BE2C (cell line): ENCODE measurements at places on chromosomes 6 and 20.
A peak's percentile ranks its signal among the peaks of the same experiment; 100 is the strongest.

DNA sequence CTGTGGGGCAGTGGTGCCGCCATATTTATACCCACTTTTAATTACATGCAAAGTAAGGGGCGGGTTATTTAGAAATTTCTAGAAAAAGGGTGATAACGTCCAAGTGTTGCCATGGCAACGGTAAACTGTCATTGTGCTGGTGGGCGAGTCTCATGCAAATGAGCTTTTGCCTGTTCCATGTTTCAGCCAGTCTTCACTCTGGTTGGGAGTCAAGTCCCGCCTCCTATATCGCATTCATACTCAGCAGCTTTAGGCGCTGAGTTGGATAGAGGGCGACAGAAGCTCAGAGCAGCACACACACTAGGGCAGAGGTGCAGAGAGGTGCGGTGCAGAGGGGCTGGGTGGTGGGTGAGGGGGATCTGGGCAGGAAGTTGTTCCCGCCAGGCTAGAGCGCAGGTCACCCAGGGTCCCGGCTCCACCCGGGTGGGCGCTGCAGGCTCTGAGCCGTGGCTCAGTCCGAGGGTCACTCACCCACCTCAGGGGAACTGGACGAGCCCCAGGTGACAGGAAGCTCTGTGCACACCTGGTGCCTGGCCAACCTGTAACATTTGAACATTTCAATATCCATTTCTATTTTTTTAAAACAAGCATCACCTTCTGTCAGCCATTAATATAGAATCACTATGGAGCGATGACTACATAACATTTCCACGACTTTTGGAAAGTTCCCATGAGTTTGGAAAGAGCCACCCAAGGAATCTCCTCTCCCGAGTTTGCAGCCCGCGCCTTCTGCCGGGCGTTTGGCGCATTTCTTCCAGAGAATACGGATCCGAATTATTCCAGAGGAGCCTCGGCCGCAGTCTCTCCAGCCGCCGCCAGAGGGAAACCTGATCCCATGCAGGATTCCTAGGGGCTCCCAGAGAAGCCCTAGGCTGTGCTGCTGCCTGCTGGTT lies 89.1 kb upstream of the PHACTR3 start:
- DNase-seq, result peak; percentile 90

- DNase-seq, result no peak
Measured at GRCh38 chr6:34305982-34306708, 57.3 kb upstream of the SMIM29 start.

DNA sequence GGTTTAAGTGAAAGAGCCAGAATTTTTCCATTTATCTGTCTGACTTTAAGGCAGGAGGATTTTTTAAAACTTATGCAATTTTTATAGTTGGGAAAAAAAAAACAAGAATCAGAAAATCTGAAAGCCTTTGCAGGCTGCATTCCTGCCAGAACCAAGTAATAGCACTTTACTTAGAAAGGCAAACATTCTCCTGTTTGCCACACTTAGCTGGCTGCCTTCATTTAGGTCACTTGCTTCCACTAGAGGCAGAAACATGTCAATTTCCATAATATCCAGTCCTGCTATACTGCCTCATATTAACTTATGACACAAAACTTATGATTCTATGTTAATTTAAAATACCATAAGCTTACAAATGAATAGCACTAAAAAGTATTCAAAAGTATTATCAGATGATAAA lies 425.8 kb downstream of the FRK start:
- DNase-seq, result no peak

GRCh38 chr6:143652841-143653331 lies 24.9 kb upstream of the PHACTR2 start:
- DNase-seq, result no peak

GRCh38 chr6:34149831-34150400 lies 4.0 kb upstream of the GRM4 start:
- DNase-seq, result no peak

DNA sequence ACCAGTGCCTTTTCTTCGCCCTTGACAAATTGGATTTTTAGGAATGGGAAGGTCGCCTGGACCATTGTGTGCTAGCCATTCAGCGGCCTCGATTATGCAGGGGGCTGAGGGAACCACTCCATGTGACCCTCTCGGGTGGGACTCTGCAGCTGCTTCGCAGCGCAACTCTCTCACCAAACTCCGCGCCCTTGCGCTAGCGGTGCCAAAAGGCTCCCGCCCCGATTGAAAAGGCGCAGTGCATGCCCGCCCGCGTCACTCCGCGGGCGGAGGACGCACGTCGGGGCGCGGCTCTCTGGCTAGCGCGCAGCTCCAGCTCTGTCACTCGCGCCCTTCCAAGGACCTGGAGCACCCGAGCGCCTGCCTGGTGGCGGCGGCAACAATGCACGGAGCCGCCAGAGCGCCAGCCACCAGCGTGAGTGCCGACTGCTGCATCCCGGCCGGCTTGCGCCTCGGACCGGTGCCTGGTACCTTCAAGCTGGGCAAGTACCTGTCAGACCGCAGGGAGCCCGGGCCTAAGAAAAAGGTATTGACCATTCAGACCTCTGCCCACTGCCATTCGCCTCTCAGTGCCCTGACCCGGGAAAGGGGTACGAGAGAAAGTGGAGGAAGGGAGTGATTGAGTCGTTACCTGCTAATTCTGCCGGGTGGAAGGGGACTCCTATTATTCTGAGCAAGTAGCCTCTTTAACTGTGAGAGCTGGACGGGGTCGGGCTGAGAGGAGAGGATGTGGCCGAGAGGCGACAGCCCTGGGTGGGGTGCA lies at the start of gene PRDM13:
PRDM13 (plus strand) TSS at position 178 of the 760 bp plus-strand sequence; CDS start at position 380, 202 bp downstream.
- DNase-seq, result no peak

- DNase-seq, result peak; percentile 69
Measured at GRCh38 chr6:85641897-85642773, 551 bp downstream of the SYNCRIP start.

DNA sequence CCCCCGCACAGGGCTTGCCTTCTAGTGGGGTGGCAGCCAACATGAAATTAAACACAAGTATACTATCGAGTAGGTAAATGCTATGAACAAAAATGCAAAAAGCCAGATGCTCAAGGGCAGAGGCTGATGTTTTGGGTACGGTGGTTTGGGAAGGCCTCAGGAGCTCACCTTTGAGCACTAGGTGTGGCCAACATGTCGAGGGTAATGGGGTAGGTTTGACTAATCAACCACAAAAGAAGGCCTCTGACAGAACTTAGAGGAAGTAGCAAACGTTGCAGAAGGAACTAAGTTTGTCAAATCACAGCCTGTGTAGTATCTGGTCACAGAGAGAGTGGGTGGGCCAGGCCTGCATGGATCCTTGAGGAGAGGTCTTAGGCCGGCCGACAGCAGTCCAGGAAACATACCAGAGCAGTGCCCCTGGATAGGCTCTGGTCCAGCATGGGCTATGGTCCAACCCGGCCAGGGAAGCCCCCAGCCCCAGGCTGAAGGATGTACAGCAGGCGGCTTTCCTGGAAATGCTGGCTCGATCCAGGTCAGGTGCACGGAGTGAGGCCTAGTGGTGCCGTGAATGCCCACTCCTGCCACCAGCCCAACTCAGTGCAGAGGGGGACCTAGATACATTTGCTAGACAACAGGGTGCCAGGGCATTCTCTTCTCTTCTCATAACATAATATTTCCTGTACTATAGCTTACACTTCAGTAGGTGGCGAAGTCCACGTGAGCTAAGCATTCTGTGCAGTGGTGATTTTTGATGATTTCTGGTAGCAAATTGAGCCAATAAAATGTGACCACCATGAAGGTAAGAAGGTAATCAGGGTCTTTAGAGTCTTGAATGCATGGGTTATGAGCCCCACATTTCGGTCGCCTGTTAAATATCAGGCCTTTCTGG lies 56.3 kb upstream of the CD93 start:
- DNase-seq, result no peak

DNA sequence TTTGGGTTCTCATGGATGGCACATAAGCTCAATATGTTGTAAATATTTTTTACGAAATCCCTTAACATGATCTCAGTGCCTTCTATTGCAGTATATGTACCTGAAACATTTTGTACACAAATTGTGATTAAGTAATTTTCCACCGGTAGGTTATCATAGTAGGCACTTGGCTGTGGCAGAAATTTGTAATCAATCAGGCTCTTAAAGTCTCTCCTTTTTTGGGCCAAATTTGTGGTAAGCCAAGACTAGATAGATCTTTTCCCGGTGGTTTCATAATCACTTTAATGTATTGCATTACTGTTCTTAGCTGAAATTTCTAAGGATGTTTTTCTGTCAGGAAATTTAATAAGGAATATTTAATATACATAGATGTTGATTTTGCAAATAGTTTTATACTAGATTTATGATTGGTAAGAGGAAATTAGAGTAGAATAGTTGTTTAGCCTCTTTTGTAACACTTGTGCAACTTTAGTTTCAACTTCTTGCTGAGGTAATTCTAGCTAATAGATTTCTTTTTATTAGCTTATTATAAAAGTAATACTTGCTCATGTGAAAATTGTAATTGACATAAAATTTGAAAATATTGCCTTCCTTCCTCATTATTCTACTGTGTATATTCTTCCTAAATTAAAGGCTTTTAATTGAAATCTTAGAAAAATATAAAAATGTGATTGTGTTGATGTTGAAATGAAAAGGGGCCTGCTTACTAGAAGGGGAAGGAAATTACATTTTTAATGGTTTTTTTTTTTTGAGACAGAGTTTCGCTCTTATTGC lies 3.2 kb downstream of the PCMT1 start:
- DNase-seq, result no peak

GRCh38 chr6:82775361-82775760 lies 290.3 kb downstream of the UBE3D start:
- no peak for DNase-seq

DNA sequence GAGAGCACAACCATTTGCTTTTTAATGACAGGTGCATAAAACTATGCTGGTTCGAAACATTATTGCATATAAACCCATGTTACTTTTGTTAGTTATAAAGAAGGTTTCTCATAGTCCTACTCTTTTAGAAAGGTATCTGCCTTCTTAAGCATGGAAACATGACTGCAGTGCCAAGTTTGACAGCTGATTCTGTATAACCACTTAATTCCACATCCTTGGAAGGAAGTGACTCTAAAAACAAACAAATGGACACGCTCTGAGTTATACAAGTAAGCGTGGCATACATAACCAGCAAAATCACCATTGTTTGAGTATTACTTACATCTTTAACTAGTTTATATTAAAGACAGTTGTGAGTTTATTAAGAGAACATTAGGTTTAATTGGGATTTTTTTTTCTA lies 125.0 kb upstream of the HDGFL1 start:
- no peak for DNase-seq

- DNase-seq, result no peak
Measured at GRCh38 chr6:131059486-131059885, 3.6 kb downstream of the EPB41L2 start.

DNA sequence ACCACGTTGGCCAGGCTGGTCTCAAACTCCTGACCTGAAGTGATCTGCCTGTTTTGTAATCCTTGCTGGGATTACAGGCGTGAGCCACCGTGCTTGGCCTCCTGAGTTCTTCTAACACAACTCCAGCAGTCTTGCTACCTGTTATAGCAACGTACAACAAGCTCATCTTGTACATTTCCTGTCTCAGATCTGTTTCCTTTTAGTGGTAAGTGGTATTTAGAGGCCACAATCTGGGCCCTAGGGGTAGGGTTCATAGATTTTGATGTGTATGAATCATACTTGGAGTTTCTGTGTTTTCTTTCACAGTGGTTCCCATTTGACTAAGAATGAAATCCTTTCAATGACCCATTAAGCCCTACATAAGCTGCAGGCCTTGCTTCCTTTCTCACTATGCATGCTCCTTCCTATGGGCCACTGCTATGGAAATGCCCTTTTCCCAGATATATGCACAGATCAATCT lies 27.1 kb upstream of the SYNCRIP start:
- DNase-seq, result no peak

- peak; percentile 68 for DNase-seq
Measured at GRCh38 chr6:21382821-21383449, 210.6 kb upstream of the SOX4 start.

DNA sequence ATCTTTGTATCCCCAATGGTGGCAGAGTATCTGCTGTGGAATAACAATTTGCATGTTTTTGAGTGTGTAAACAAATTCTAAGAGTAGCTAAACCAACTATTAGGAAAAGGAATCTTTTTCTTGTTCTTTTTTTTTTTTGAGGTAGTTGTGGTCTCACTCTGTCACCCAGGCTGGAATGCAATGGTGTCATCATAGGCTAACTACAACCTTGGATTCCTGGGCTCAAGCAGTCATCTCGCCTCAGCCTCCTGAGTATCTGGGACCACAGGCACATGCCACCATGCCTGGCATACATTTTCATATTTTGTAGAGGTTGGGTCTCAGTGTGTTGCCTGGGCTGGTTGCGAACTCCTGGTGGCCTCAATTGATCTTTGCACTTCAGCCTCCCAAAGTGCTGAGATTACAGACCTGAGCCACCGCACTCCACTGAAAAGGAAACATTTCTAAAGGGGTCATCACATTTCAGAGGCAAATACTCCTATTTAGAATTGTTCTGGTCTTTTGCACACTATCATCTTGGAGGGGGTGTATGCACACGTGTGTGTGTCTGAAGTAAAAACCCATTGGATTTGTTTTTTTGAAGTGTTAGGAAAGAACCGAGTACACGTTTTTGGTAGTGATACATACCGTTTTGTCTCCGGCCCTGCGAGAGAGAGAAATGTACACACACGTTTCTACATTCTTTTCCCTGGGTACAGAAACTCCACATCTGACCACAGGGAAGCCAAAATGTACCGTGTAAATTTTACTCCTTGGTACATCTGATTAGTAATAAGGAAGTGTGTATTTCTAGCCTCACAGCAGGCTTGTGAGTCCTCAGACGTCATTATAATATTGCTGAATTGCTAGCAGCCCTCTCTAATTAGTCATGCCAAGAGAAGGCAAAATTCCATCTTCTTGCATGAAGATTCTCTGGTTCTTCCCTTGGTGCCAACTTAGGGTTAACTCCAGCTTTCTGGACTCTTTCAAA lies 183.6 kb downstream of the JARID2 start:
- no peak for DNase-seq

GRCh38 chr6:38493931-38494547 lies 145.7 kb downstream of the BTBD9 start:
- DNase-seq, result peak; percentile 74

- DNase-seq, result peak; percentile 82
Measured at GRCh38 chr6:31493875-31494694, 3.9 kb upstream of the MICB start.

DNA sequence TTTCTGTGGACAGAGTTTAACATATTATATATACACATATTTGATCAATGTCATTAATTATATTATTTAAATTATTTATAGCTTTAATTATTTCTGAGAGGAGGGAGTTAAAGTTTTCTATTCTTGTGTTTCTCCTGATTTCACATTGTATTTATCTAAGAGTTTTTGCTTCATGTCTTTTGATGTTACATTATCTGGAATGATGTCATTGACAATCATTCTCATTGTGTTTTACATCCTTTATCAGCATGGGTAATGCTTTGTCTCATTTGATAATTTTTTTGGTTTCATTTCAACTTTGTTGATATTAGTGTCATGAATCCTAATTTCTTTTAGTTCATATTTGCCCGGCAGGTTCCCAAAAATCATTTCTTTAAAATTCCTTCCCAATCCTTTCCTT lies 56.7 kb upstream of the TOX2 start:
- DNase-seq, result no peak

DNA sequence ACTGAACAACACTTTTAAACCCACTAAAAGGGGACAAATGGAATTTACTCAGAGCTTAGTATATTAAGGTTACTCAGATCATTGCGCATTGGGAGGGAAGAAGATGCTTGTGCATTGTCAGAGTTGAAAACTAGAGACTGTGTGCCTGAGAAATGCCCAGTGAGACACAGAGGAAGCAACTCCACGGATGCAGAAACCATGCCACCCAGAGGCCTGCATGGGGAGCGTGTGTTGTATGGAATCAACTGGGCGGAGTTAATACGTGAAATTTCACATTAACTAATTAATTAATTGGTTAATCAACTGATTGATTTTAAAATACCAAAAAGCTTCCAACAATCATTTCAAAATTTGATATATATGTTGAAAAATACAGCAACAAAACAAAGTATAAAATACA lies 391.6 kb downstream of the PLCB1 start:
- peak; percentile 61 for DNase-seq

- DNase-seq, result peak; percentile 91
Measured at GRCh38 chr6:47083586-47084047, 41.5 kb upstream of the ADGRF1 start.
